M059J (cell line): ENCODE measurements at places on chromosomes 11 and 22. TPM values are rescaled to one million over a fixed set of nuclear protein-coding genes. Genes with fewer than 3 reads are reported as not detected.

- peak; percentile 52 for DNase-seq
Measured at GRCh38 chr11:5004424-5005274, 10.0 kb downstream of the OR51L1 start.

- no peak for DNase-seq
Measured at GRCh38 chr11:112418438-112418837, 157.8 kb upstream of the PLET1 start.

- DNase-seq, result no peak
Measured at GRCh38 chr11:101182467-101182866, 52.9 kb upstream of the PGR start.

DNA sequence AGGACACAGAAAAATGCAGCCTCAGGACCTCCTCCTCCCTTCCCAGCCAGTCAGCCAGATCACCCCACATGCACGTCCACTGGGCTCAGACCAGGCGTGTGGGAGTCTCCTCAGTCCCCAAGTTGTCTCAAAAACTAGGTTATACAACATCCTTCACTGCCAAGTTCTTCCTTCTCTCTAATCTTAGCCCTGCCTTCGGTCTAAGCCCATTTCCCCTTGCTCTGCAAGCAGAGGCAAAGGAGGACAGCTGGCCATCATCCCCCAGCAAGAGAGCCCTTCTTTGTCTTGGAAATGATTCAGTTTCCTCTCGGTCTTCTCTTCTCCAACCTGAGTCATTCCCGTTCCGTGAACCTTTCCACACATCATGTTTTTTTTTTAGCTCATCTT, 14.0 kb upstream of the NRGN start:
- DNase-seq, result peak; percentile 61

DNA sequence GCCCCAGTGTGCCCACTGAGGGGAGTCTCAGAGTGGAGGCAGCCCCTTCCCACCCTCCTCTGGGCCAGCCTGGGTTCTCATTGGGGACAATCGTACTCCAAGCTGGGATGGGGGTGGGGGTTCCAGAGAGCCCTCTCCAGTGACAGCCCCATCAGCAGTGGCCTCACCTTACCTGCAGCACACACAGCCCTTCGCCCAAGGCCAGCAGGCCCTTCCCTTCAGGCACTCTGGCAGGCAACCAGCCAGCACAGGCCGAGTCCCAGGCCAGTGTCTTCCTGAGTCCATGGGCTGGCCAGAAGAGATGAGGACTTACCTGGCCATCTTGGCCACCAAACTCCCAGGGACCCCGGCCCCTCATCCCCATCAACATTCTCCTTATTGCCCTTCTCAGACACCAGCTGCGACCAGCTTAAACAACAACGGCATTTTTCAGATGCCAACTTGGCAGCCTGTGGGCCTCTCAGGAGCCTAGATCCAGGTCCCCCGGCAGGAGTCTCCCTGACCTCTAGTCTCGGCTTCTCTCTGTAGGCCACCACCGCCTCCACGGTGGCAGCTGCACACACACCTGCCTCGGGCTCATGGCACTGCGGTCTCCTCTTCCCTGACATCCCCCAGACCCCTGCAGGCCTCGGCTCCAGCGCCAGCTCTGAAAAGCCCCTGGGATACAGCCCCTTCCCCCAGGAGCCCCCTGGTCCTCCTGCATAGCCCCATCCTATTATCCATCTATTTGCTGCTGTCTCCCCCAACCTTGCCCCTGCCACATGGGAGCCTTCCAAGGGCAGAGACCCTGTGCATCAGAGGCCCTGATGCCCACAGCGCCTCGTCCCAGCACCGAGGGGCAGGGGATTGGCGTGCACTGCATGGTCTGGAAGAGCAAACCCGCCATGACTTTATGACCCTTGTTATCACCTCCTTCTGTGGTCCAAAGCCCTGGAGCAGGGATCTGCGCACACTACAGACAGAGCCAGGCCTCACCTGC, 111.2 kb upstream of the FGF3 start:
- DNase-seq, result no peak

DNA sequence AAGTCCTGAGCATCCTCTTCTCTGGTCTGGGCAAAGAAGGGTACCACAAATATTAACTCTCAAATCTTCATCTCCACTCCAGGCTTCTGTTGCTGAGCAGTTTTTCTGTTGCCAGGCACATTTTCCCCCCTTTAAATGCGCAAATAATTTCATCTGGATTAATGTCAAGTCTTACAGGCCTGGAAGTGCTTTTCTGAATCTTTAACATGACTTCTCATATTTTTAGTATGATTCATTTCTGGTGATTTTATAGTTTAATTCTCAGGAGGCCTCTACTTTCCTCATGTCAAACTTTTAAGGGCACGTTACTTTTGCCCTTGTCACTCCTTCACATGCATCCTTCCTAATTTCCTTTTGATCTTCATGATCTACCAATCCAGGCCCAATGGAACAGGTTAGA, 510.2 kb downstream of the METTL15 start:
- no peak for DNase-seq

GRCh38 chr11:69837791-69838190, 18.6 kb upstream of the FGF3 start:
- DNase-seq, result no peak

DNA sequence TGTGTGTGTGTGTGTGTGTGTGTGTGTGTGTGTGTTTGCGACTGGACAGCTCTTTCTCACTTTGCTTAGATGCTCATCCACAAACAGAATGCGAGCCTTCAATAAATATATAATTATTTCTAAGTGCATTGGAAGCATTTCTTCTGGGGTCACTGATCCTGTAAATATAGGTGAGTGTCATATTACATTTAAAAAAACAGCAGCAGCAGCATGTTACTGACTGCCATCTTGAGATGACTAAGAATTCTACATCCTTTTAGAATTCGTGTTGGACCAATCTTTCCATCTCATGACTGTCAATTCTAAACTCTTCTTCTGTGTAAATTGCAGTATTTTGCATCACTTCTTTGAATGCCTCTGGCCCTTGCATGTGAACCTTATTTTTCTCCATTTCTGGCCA, 238.0 kb upstream of the DDI1 start:
- no peak for DNase-seq

DNA sequence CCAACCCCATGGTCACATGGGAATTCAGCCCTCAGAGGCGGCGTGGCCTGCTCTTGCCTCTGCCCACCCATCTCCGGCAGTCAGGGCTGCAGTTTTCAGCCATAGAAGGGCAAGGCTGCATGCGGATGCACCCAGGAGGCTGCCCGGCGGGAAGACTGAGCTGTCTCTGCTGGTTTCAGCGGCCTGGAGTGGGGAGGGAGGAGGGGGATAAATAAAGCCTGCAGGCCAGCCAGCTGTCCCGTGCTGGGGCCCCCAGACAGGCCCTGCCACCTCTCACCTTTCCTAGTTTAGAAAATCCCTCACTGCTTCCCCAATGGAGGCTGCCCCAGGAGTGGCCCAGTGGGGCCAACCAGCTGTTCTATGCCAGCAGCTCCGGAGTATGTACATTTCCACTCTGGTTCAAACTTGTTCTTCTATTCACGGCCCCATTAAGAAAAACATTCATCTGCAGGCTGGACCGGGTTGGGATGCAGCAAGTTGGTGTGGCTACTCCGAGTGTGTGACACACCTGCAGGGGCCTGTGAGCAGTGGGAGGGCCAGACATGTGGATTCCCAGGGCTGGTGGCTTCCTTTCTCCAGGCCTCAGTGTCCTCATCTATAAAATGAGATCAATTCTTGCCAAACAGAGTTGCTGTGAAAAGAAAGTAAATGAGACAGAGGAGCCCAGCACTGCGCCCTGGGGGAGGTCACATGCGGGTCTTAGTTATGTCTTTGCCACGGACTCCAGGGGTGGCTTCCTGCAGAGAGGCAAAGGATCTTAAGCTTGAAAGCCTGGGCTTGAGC, 5.0 kb downstream of the MICALL1 start:
- no peak for DNase-seq

DNA sequence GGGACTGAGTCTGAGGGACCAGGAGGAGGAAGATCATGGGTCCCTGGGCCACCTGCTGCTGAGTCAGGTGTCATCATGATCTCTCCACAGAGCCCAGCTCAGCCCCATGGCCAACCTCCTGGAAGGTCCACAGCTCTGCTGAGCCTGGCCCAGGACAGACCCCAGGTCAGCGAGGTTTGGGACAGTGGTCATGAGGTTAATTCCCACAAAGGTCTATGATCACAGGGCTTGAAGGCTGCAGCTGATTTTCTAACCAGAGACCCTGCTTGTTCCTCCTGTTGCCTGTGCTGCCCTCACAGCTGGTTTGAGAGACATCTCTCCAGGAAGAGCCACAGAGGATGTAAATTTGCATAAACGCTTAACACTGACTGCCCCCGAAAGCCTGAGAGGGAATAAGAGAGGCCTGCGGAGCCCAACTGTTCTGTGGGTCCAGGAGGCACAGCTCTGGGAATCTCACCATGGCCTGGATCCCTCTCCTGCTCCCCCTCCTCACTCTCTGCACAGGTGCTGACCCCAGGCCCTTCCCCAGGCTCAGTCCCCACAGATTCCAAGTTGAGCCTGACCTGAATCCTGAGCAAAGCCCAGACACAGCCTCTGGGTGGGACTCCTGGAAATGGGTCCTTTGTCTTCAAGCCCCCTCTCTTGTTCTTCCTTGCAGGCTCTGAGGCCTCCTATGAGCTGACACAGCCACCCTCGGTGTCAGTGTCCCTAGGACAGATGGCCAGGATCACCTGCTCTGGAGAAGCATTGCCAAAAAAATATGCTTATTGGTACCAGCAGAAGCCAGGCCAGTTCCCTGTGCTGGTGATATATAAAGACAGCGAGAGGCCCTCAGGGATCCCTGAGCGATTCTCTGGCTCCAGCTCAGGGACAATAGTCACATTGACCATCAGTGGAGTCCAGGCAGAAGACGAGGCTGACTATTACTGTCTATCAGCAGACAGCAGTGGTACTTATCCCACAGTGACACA, 102.8 kb downstream of the GGTLC2 start:
- DNase-seq, result no peak

DNA sequence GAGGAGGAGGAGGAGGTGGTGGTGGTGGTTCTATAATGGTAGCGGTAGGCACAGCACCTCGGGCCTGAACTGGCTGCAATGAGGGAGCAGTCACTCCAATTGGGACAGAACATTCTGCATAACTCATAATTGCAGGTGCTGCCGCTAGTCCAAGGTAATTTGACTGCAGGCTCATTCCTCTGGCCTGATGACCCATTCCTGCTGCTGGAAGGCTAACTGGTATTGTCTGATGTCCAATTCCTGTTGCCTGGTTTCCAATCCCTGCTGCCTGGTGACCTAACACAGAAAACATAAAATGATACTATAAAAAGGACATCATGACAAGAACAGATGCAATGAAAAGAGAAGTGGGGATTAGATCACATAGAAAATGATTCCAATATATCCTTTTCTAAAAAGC, 7.9 kb upstream of the AGBL2 start:
- DNase-seq, result no peak

DNA sequence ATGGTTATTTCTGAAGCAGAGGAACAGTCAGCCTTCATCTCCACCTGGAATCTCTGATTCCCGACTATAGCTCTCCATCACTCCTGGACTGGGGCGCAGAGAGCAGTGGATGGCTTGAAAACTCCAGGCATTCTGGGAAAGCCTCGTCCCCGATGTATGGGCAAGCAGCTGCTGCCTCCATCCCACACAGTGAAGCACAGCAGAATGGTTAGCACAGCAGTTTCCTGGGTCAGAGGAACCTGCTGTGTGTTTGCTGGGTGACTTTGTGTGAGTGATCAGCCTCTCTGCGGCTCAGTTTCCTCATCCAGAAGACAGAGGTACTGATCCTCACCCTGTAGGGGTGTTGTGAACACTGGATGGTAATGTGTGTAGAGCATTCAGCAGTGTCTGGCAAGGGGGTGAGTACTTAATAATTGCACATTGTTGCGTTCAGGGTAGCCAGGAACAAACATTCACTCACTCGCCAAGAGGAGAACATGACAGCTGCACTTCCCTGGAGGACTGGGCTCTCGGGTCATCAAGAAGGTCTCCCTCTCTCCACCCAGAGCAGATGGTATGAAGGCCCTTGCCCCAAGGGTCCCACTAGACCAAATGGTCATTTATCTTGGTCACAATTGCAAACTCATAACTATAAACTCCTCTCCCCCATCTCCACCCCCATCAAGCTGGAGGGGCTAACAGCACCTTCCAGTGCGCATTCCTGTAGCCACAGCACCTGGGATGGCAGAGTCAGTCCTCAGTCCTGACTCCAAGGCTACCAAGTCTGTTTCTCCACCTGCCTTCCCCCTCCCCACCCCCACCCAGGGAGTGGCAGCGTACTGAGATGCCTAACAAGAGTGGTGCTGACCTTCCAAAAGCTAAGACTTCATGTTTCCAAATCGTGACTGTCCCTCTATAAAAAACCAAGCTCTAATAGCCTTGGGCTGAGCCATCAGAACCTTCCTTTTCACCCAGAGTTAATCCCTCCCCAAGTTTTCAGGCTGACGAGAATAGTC, 1.5 kb upstream of the CHST1 start:
- no peak for DNase-seq

DNA sequence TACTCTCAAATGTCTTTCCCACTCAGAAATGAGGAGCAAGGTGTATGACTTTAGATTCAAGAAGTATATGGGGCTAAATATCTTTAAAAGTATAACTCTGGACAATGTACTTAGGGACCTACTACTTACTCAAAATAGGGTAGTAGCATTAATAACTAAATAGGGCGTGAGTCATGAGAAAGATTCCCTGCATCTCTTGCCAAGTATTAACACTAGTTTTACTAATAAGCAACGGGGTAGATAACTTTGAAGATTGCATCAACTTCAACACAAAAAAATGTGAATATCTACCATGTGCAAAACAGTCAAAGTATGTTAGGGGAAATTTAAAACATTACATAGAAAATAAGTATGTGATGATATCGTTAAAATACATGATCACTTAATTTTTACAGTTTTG, 99.6 kb downstream of the PGR start:
- DNase-seq, result no peak

- DNase-seq, result peak; percentile 59
Measured at GRCh38 chr11:114017723-114018122, 41.8 kb upstream of the ZBTB16 start.

DNA sequence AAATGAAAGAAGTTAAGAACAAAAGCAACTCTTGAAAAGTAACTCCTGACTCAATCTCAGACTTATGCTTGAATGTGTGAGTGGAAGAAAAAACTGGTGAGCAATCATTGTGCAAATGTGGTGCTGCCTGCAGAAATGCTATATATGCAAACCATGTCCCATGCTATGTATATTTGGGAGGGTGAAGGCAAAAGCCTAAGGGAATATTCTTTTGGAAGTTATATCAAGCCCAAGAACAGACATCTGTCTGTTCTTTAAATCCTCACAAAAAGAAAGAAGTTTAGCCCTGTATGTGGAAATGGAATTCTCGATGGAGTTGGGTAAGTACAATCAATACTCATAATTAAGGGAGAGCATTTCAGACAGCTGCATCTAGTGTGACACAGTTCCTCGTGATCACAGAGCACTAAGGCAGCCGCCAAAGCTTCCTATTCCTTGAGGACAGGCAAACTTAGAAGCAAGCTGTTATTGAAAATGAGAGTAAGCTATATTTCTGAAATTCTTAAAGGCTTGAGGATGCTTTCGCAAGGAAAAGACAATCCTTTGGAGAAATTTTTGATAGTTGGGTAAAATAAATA, 406.5 kb upstream of the CHORDC1 start:
- DNase-seq, result no peak

GRCh38 chr11:67027943-67028542, 5.1 kb downstream of the SYT12 start:
- DNase-seq, result peak; percentile 92

Gene SPECC1L
- 13.9 and 22.4 TPM in 2 replicates for total RNA-seq

Gene GSTT2
- 0.99 and 1.3 TPM in 2 replicates for total RNA-seq

Gene CD3G
- total RNA-seq, result not detected in 2 replicates

Gene TIMM10
- total RNA-seq, result 44.6 and 47.9 TPM in 2 replicates

Gene KRTAP5-9
- not detected in 2 replicates for total RNA-seq

Gene OPCML
- 0.02 TPM in 1 of 2 replicates, not detected in the other for total RNA-seq

Gene RASD2
- 1.6 and 2.4 TPM in 2 replicates for total RNA-seq
